ENCODE measurements at places on chromosomes 5 and 9.

DNA sequence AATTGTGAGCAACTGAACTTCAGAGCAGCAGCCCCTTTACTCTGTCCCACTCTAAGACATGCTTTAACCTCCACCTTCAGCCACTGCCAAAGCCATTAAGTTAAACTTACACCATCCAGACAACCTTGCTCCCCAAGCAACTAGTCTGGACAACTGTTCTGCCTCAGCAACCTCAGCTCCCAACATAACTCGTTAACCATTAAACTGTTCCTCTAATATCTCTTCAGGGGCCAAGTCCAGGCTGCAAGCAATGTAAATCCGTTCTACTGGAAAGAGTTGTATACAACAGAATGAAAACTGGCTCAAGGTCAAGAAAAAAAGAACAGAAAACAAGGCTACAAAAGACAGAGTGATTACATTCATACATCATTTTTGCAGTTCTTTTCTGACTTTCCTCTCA is 131.7 kb upstream of the TARS1 start:
- DNase-seq, result peak; percentile 16

- DNase-seq, result no peak
These were observed 48.2 kb downstream of the TNC start for GRCh38 chr9:115069771-115070170.

GRCh38 chr5:31273631-31274378 is 80.3 kb downstream of the CDH6 start:
- no peak for DNase-seq

- DNase-seq, result peak; percentile 70
These were observed 6.3 kb downstream of the SHB start for GRCh38 chr9:38062498-38063362.

- DNase-seq, result no peak
These were observed 458.4 kb upstream of the C9orf72 start for GRCh38 chr9:28031521-28032267.

GRCh38 chr9:136697821-136698526 is 10.7 kb upstream of the AGPAT2 start:
- DNase-seq, result no peak

DNA sequence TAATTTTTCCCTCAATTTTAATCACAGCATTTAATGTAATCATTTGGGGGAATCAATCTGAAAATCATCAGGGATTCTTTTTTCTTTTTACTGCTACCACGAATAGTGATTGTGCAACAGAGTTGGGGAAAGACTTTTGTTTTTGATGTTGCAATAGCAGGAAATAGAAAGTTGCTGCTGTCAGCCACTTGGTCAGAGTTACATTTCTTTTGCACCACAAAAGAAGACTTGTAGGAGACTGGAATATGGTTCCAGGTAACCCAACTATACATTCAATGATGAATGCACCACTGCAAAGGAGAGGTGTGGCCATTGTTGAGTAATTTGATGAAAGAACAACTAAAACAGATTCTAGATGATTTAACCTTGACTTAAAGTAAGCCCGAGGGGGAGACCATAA is 46.3 kb upstream of the PALM2AKAP2 start:
- DNase-seq, result peak; percentile 70

GRCh38 chr5:146426853-146427618 is 20.1 kb upstream of the TCERG1 start:
- DNase-seq, result peak; percentile 70

- no peak for DNase-seq
These were observed 290.7 kb upstream of the IL12B start for GRCh38 chr5:159620853-159621540.

DNA sequence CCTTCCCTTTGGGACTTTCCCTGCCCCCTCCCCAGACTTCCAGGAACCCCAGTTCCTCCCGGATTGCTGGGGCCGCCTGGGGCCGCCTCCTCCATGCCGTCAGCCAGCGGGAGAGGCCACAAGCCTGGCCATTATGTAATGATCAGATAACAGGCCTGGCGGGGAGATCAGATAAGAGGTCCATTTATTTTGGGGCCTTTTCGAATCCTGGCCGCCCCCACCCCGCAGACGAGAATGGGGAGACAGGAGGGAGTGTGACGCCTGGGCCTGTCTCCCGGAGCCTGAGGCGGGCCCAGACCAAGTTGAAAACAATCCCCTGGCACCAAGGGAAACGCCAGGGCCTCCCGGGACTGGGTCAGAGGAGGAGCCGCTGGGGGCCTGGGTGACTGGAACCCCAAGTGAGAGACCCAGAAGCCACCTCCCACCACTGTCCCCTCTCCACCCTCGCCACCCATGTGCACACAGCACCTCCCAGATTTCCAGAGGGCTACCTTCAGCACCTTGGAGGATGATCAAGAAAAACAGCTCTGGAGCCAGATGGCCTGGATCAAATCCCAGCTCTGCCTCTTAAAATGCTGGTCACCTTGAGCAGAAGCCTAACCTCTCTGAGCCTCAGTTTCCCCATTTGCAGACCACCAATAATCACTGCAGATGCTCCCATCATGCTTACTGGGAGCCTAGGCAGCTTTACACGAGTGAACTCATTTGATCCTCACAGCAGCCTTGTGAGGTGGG is 7.8 kb downstream of the ENG start:
- peak; percentile 77 for DNase-seq

DNA sequence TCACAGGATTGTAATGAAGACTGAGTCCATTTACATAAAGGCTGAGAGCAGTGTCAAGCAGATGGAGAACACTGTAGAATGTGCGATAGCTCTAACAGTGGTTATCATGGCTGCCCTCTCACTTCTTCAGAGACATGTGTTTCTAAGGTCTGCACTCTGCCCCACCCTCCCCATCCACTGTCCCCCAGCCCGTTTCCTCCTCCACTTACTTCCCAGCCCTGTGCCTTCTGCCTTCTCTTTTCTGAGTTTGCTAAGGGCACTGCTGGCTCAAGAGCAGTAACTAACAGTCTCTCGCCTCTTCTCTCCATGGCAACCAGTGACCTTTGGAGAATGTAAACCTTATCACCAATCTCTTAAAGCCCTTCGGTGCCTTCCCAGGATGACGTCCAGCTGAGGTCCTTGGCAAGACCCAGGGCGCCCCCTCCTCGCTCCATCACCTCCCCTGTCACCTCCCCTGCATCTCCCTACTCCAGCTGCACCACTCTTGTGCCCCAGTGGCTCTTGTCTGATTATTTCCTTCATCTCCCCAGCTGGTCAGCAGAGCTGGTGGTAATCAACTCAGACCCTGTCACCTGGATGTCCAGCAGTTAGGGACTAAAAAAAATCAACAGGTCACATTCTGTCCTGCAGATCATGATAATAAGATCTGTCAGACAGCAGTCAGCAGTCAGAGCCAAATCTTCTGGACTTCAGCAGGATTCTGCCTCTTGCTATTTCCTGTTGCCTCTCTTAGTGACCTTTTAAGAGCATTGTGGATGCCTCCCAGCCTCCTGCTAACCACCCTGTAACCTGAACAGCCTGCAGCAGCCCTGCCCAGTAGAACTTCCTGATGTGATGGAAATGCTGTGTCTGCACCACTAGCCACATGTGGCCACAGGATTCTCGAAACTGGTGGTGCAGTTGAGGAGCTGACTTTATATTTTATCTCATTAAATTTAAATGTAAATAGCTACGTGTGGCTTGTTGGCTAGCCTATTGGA is 9.0 kb downstream of the FXN start:
- peak; percentile 20 for DNase-seq

- DNase-seq, result peak; percentile 12
These were observed 31.7 kb upstream of the MINAR2 start for GRCh38 chr5:129716235-129716634.

DNA sequence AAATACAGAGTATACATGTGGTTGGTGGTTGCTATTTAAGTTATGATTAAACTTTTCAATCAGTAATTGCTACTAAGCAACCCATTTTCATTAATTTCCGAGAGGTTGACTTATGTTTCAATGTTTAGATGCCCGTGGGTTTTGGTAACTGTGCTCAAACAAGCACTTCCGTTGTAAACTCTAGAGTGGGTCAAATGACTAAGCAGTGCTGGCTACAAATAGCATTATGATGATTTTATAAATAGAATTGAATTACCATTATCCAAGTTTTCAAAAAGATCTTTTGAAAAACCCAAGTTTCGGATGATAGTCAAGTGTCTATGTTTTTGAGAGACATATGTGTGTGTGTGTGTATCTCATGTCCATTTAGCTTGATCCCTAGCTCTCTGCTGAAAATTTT is 2369.4 kb upstream of the ACO1 start:
- DNase-seq, result no peak

DNA sequence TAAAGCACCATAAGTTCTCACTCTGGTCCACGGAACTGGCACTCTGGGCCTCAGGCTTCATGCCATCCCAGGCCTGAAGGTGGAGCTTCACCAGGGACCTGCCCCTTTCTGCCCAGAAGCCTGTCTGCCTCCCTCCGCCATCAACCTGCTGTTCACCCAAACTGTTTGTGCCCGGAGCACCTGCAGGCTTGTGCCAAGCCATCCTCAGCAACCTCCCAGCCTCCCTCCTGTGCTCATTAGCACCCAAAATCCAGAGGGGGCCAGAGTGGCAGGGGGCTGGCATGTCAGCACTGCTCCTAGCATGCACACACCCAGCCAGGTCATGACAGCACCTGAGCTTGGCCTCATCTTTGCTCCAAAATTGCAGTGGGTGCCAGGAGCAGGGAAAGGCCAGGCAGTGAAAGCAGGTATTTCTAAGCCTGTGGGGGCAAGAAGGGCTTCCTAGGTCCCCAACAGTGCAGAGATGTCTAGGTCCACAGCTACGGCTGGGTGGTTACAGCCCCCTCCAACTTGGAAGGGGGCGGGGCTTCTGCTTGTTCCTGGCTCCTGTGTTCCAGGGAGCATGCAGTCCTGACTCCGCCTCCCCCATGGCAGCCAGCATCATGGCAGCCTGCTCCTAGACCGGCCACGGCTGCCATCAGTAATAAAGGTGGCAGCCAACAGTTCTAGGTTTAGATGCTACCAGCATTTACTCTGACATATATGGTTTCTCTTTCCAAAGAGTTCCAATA is 85.1 kb downstream of the GIN1 start:
- no peak for DNase-seq

DNA sequence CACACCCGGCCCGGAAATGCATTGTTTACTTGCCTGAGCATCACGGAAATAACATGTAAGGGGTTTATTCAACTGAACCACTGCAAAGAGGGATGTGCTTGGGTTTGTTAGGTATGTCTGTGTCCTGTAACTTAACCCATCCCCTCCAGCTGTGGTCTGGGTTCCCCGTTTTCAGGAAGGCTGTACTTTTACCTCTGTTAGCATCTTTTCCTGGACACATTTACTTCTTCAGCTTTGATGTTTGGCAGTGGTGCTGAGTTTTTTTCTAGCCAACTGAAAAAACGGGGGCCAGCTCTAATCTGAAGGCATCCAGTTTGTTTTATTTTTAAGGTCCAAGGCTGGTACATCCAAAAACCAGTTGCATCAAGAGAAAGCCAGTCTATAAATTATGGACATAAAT is 561.8 kb downstream of the BNC2 start:
- no peak for DNase-seq

DNA sequence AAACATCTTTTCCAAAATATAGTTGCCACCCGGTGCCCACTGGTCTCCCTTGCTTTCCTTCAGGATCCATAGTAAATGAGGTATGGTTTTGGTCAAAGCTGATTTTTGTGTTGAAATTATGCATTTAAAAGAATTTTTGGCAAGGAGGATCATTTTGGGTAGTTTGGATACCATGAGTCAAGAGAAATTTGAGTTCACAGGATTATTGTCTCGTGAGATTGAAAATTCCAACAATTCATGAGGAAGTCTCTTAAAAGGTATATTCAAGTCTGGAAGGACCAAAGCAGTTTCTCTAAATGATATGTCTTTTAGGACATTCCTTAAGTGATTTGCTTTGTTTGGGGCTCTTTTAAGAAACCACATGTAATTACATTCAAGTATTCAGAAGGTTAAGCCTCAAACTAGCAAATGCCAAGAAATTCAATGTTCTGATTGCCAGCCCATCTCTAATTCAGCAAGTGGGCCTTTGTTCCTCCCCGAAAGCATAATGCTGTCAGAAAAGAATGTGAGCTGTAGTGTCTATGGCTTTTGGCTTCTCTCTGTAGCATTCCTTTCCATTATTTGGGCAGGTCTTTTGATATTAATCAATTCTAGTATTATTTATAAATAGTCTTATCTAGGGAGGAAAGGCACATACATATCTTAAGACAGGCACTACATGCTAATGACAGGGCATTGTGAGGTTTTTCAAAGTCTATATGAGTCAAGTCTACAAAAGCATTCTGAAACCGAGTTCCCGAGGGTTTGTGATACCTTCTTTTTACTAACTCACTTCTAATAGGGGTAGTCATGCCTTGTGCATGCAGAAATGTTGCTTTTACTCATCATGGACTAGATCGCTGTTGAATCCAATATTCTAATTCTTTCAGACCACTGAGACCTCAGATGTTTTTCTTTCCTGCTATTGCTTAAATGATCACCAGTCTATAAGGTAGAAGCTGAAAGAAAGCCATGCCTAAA is 453.9 kb downstream of the ENC1 start:
- DNase-seq, result peak; percentile 88
